ENCODE measurements at places on chromosomes 7 and 10. TPM values are rescaled to one million over a fixed set of nuclear protein-coding genes. Genes with fewer than 3 reads are reported as not detected.

DNA sequence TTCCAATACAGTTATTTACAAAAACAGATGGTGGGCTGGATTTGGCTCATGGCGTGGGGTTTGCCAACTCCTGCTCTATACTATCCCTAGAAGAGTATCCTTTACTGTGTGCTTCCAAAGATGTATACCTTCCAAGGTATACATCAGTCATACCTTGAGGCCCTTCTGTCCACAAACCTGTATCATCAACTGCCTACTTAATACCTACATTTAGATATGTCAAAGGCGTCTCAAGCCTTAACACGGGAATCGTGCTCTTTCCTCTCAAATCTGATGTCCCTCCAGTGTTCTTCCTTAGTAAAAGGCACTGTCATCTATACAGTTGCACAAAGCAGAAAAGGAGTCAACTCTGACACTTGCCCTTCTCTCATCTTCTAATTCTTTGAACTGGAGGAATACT lies 36.9 kb downstream of the NAMPT start:
- H3K4me1 ChIP-seq: no peaks in the 10 kb centered on the region
- no peak overlapping the region for H3K4me3 ChIP-seq
- DNase-seq: no peak

Gene NOS3
- 1.8 TPM for total RNA-seq

Gene MNX1
- 0.33 TPM for total RNA-seq

Gene BUB3
- total RNA-seq: 112 TPM

Measured in PC-9 (cell line).